ENCODE measurements at places on chromosomes 6 and 20.

DNA sequence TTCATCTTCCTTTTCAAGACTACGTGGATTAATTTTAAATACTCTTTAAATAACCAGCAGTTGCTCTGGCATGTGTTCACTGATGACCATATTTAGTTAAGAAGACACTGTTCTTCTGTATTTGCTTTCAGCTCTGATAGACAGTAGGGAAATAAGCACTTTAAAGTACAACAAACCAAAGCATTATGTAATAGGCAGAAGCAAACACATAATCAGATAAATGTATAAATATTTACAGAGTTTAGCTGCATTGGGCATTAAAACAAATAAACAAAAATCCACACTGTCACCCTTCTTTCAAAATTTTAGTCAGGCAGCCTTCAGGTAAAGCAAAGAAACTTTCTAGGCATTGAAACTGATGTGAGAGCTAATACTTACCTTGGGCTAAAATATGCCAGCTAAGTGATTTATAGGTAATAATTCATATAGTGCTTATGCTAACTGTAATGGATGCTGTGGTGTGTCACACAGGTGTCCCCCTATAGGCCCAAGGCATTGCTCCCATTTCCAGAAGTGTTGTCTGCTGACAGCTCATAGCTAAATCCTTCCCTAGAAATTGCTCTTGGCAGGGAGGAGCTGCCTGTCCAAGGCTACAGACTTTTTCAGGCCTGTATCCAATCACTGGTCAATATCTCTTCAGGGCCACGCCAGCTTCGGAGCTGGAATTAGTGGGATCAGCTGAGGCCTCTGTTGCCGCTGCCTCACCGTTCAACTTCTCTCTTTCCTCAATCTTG is 111.5 kb upstream of the CITED2 start:
- DNase-seq, result no peak

GRCh38 chr6:134840086-134840867 is 109.6 kb downstream of the ALDH8A1 start:
- no peak for DNase-seq

DNA sequence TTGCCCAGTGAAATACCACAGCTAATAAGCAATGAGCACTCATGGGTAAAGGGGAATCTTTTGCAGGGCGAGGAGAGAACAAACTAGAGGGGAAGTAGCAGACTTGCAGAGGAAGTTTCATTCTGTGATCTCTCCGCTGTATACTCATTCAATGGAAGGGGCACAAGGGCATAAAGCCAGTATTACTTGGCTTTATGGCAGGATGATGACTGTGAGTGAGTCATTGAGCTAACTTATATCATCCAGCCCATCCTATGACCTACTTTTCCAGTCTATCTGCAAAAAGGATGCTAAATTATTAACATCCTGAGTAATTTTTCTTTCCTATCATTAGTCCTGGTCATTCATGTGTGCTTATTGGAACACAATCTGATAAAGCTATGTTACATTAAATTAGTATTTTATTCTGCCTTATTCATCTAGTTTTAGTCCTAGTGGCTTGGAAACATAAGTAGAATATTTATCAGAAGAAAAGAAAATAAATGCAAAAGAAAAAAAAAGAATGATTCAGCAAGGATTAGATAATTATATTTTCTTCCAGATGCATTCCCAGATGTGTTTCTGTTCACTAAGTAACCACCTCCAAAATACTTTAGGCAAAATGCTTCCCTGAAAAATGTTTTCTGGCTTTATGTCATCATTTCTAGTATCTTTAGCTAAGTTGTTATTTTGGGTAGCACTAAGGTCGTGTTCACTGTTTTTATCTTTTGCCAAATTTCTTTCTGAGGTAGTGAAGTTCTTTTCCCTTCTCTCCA is 471.7 kb downstream of the CDKAL1 start:
- peak; percentile 75 for DNase-seq

DNA sequence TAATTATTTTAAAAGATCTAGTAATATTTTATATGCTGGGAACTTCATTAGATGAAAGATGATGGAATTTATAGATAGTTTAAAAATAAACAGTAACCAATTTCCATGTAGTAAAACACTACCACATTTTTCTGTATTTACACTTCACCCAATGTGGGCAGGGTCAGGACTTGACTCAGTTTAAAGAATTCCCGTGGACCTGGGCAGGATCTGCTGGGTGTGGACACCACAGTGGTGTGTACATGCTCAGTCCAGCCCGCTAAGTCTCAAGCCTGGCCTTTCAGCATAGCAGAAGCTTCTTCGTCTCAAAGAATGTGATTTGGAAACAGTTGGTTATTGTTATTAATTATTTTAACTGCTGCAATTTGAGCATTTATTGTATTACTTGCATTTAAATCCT is 364.2 kb downstream of the SYNE1 start:
- no peak for DNase-seq

DNA sequence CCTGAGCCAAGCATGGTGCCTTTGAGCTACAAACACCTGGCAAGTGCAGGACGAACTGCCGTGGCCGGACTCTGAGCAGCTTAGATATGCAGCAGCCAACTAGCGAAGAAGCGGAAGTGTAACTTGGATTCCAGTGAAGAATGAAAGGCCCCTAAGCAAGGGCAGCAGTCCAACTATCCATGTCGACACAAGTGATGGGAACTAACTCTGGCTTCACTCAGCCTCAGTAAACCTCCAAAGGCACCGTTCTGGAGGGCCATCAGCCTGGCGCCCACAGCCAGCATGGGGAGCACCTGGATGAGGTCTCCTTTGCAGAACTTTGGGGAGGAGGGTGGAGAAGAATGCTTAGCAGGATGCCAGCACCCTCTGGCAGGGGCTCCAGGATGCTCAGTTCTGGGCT is 78.4 kb upstream of the MLN start:
- DNase-seq, result no peak
